ENCODE measurements at places on chromosomes 7 and 10.

- no peak for DNase-seq
Measured at GRCh38 chr10:111117528-111118277, 40.9 kb downstream of the ADRA2A start.

DNA sequence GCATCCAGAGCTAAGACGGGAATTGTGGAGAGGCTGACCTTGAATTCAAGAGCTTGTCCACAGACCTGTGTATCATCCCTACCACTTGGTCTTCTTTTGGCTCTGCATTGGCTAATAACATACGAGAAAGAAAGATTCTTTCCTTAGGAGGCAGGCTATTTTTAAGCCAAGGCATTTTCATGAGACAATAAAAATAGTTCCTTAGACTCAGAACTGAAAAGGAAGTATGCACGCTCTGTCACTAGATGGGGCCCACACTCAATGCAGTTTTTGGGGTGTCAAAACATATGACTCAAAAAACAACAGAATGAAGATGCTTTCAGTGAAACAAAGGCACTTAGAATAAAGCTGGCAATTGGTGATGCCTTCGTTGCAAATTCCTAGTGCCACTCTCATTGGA lies 265.9 kb upstream of the DGKB start:
- no peak for DNase-seq

DNA sequence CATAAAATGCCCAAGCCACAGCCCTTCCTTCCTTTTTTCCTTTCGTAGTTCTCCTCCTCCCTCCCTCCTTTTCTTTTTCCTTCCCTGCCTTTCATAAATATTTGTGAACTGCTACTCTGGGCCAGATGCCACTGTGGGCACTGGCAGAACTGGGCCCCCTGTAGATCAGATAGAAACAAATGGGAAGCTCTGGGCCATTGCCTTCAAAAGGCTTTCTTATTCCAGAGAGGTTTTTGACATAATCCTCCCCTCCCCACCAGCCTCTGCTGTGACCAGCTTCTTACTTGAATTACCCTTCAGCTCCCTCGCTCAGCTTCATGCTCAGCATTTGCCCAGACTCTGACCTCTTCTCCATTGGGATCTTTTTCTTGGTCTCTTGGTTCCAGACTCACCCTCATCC lies 886.8 kb downstream of the LRMDA start:
- DNase-seq = no peak

- no peak for DNase-seq
Measured at GRCh38 chr10:49532461-49532860, 6.5 kb downstream of the ERCC6 start.

- no peak for DNase-seq
Measured at GRCh38 chr7:93574269-93574645, 267 bp downstream of the CALCR start.

DNA sequence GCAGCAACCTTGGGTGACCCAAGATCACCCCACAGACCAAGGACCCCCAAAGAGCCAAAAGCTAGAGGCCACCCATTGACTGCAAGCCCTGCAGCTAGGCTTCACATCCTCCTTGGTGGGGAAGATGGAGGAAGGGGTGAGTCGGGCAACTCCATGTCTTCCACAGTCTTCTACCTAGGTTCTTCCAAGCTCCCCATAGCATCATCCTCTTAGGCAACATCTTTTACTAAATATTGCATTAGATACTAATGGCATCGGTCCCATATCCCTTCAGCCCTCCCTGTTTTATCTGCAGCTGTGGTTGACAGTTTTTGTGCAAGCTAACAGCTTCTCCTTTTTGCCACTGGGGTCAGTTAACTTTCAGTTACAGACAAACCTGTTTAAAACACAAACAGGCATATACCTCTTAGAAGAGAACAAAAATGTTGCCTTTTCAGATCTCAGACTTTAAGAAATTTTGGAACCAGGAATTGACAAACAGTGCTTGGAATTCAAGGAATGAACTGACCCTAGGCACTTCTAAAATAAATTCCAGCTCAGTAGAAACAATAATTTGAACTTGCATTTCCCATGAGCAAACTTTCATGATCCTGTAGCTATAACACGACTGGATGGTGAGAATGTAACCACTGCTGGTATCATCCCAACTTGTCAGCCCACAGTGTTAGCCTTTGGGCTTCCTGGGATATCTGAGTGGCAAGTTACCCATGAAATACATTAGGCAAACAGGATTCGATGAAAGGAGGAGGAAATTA lies 33.9 kb upstream of the MSMB start:
- DNase-seq = no peak

Measured in NCI-H1092 (cell line).